ENCODE measurements at places on chromosomes 5 and 9.
A peak's percentile ranks its signal among the peaks of the same experiment; 100 is the strongest.

GRCh38 chr5:143448518-143448917 lies 45.0 kb upstream of the NR3C1 start:
- DNase-seq, result no peak

- DNase-seq, result no peak
Measured at GRCh38 chr5:175444060-175444904, at the start of gene DRD1. Gene DRD1, minus strand, starts transcription at chr5:175444182. Its CDS starts 1,083 bp downstream, at chr5:175443099.

DNA sequence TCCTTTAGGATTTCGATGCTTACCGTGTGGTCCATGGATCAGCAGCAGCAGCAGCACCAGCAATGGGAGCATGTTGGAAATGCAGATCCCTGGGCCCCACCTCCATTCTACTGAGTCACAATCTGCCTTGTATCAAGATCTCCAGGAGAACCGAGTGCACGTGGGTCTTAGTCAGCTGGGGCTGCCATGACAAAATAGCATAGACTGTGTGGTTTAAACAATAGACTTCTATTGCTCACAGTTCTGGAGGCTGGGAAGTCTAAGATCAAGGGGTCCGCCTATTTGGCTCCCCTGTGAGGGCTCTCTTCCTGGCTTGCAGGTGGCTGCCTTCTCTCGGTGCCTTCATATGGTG lies 1.3 kb upstream of the PROP1 start:
- DNase-seq, result no peak

- DNase-seq, result no peak
Measured at GRCh38 chr5:65978251-65978650, 51.9 kb downstream of the ERBIN start.

DNA sequence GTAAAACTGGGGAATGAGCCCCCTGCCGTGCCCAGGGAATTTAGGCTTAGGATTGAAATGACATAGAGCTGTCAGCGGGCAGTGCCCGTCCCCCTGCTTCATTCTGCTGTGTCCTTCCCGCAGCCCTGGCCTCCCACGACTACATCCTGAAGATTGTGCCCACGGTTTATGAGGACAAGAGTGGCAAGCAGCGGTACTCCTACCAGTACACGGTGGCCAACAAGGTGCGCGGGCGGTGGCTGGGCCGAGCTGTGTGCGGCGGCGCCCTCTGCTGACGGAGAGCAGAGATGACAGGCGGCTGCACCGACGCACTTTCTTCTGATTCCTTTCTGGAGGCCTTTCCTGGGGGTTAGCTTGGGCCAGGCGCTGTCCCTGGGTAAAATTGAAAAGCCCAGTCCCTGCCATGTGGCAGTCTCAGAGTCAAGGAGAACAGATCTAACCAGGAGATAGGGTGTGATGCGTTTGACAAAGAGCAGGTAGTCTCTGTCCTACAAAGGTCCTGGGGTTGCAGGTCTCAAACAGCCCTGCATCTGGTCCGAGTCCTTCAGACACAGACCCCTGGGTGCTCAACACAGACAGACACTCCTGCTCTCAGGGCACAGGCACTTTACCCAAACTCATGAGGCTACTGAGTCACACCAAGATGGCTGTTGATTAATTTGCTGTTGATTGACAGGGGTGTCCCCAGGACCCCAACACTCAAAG lies 26.8 kb upstream of the RPL26L1 start:
- no peak for DNase-seq

GRCh38 chr5:78527054-78527859 lies 121.3 kb downstream of the LHFPL2 start:
- DNase-seq, result peak; percentile 52

- DNase-seq, result no peak
Measured at GRCh38 chr5:73859696-73860095, 233.7 kb downstream of the ARHGEF28 start.

GRCh38 chr5:50958852-50959457 lies 292.5 kb downstream of the PARP8 start:
- no peak for DNase-seq

DNA sequence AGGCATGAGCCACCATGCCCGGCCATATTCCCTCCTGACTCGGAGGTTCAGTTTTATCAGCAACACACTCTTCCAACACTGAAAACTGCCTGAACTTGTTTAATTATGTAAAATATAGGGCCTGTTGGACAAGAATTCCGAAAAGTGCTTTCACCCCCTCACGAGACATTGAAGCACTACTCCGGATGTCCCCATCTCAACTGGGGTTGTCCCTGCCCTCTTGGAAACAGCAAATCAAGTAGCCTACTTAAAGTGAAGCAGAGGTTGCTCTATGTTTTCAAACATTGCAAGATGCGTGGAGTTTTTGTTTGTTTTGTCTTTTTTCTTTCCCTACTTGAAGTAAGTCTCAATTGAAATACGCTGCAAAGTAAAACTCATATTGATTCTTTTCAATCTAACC lies 7.6 kb downstream of the PTGER4 start:
- DNase-seq, result no peak

DNA sequence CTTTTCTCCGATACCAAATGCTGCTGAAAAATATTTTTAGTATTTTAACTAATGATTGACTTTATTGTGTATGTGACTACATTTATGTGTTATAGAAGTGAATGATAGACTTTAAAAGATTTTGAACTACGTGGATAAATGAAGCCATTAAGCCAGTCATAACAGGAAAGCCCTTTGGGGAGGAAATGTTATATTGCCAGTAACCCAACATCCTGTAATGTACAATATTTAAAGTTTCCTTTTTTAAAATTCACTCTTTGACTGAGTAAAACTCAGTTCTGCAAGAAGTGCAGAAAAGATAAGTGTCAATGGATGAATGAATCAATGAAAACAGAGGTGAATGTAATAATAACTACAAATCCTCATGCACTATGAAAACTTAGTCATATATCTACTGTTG lies 102.6 kb upstream of the TLE4 start:
- no peak for DNase-seq

DNA sequence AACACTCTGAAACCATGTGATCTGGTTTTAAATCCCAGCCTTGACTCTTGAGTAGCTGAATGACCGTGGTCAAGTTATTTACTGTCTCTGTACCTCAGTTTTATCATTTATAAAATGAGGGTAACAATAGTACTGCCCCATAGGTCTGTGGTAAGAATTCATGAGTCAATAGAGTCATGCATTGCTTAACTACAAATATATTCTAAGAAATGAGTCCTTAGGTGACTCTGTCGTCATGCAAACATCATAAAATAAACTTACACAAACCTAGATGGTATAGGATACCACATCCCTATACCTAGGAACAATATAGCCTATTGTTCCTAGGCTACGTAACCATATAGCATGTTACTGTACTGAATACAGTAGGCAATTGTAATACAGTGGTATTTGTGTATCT lies 20.3 kb upstream of the ABCA1 start:
- no peak for DNase-seq

All from fibroblast of skin of left quadriceps (primary cell).